H4 (cell line): ENCODE measurements at places on chromosomes 11 and 22. TPM values are rescaled to one million over a fixed set of nuclear protein-coding genes. Genes with fewer than 3 reads are reported as not detected.
A peak's percentile ranks its signal among the peaks of the same experiment; 100 is the strongest.

DNA sequence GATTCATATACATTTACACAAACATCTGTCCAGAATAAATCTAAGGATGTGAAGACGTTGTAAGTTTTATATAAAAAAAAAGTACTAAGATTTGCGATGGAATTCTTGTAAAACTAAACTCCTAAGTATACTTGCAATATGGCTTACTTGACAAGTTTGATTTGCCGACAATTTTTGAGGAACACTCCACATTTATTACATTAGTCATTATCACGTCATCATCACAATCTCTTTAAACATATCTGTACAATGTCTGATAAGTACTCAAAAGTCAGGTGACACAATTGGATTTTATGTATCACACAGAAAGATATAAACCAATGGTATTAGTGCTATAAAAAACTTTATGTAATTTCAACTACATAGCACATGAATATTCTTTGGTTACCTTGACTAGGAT, 30.4 kb downstream of the IMMP1L start:
- no peak for DNase-seq

DNA sequence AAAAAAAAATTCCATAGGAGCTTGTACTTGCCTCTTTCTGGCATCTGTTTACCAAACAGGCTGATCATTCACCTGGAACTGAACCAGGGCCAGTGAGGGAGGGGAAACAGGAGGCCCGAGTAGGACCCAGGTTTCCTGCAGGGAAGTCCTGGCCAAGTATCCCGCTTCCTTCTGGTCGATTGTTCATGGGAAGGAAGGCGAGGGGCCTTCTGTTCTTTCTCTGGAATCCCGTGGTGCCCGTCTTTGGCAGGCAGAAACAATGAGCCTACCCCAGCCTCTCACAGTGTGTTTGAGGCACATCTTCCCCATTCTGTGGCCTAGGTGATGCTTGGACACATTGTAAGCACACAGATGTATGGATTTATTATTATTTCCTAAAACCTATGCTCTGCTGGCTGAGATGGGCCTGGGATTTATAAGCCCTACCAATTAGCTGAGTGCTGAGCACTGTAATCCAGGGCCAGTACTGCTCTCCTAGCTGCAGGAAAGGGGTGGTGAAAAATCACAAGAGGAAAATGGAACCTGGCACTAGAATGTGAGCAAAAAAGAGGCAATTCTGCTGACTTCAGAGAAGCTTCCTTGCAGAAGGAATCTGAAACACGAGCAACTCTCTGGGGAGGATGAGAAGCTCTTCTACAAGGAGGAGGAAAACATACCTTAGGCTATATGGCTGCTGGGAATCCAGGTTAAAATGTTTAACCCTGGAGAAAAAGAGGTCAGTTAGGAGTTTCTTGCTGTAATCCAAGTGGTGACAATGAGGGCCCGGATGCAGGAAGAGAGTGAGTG, 53.5 kb downstream of the PRR5L start:
- DNase-seq = no peak

GRCh38 chr22:48102581-48102980, 1340.1 kb downstream of the TBC1D22A start:
- DNase-seq = no peak

GRCh38 chr22:29190918-29191317, 14.8 kb upstream of the EMID1 start:
- DNase-seq = no peak

DNA sequence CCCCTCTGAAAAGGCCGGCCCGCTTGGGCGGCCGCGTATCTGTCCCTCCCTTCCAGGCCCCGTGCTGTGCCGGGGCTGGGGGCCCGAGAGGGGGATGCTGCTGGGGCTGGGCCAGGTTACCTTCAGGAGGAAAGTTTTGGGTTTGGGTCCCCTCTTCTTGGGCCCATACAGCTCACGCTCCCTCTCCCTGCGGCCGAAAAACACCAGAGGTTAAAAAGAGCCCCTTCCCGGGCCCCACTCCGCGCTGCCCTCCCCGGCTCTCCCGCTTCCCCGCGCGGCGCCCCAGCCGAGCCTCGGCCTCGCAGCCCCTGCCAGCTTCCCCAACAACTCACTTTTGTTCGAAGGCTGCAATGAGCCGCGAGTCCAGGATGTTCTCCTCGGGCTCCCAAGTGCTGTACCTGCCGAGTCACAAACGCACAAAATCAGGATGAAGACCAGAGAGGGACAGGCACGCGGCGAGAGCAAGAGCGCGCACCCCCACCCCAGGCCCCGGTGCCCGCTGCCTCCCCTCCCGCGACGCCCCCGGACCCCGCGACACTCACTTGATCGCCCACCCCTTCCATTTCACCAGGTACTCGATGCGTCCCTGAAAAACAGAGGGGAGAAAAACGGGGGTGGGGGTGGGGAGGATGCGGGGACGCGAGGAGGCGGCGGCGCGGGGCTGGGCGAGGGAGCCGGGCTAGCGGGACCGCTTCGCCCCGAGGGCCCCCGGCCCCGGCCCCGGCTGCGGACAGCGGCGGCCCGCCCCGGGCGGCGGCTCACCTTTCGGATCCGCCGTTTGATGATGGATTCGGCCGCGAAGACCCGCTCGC, 450 bp downstream of the CBX6 start:
- no peak for DNase-seq

The TYR gene
- total RNA-seq = not detected in 2 replicates

DNA sequence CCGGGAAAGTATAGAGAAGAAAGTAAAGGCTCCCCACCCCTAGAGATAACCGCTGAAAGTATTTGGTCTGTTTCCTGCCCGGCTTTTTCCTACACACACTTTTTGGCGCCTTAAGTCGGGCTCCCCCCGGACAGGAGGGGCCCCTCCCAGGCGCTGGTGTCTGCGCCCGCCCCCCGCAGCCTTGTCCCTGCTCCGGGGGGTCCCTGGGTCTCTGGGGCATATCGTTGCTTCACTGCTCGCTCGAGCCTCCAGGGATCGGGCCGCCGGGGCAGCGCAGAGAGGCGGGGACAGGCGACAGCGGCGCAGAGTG, 928 bp upstream of the CRACR2B start:
- DNase-seq = no peak

- DNase-seq = no peak
These were observed 13.7 kb downstream of the MTFP1 start for GRCh38 chr22:30439226-30439625.

The IGLL1 gene
- total RNA-seq = not detected in 2 replicates

DNA sequence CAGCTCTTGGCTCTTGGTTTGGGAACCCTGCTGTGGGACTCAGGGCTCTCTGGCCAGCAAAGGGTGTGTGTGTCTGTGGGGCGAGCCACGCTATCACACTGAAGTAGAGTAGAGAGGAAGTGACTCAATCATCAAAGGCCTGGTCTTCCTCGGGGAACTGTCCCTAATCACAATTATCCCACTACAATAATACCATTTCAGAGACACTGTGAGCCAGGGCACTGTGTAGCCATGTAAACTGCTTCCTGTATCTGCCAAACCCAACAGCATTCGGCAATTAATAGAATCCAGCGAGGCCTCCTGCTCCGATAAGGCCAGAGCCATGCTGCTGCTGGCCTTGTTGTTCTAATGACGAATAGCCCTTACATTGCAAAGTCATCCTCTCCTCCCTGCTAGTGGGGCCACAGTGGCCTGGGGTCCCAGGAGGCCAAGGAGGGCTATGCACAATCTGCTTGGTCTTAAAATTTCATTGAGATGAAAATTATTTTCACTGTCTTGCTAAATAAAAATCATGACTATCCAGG, 49.8 kb upstream of the LMO2 start:
- DNase-seq = no peak

- no peak for DNase-seq
These were observed 40.6 kb downstream of the FANCF start for GRCh38 chr11:22584976-22585375.

- no peak for DNase-seq
These were observed 205.6 kb downstream of the ADAMTS15 start for GRCh38 chr11:130653838-130654636.

DNA sequence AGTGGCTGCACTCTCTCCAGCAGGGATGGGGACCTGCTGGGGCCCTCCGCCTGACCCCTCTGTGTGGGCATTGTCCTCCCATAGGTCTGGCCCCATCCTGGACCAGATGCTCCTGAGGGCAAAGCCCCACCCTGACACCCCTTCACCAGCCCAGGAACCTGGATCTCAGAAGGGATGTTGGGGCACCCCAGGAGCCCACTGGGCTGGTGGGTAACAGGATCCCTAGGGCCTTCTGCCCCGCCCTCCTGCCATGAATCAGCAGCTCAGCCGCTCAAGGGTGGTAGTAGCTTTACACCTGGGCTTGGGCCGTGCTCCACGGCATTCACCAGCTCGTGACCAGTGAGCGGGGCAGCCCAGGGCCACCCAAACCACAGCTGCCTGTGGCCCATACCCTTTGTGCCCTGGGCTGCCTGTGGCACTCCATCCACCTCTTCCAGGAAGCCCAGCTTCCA, 1.0 kb upstream of the MAPK12 start:
- peak; percentile 63 for DNase-seq

DNA sequence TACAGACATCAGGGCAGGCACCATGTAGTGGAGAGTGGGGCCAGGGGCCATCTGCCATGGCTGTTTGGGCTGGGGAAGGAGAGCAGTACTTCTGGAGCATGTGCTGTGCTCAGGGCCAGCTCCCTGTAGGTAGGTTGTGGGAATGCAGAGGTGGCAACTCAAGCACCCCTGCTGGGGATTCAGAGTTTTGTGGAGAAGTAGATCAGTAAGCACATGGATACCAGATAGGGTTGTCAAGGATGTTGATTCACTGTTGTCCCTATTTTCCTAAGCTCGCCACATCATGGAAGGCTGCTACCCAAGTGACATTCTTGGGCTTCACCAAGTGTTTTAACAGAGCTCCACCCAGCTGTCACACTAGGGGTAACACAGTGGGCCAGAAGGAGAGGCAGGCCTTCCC, 67.2 kb downstream of the BMAL1 start:
- no peak for DNase-seq

GRCh38 chr11:37248145-37248544, 650.1 kb upstream of the RAG2 start:
- no peak for DNase-seq

The PDE3B gene
- total RNA-seq = 4.8 and 6.2 TPM in 2 replicates

DNA sequence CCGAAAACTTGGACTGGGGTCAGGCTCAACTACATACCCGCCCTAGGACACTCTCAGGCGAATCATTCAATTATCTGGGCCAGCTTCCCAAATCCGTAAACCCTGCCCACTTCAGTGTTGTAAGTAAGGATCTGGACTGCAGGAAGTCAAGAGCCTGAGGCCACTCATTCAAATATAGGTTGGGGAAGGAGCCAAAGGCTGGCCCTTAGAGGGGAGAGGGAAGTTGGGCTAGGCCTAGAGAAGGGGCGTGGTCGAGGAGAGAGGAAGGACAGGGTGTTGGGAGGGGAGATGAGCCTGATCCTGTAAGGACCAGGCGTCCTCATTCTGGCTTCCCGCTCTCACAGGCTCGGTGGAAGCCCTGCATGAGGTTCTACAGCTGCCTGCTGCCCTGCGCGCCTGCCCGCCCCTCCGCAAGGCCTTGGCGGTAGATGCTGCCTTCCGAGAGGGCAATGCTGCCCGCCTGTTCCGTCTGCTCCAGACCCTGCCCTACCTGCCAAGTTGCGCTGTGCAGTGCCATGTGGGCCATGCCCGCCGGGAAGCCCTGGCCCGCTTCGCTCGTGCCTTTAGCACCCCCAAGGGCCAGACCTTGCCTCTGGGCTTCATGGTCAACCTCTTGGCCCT, 3.0 kb downstream of the SAC3D1 start:
- no peak for DNase-seq

The PYGM gene
- total RNA-seq = 0.25 TPM in 1 of 2 replicates, not detected in the other

GRCh38 chr22:19801340-19802000, 40.9 kb downstream of the TBX1 start:
- no peak for DNase-seq

GRCh38 chr22:42431401-42432019, 693 bp downstream of the NFAM1 start:
- DNase-seq = no peak

DNA sequence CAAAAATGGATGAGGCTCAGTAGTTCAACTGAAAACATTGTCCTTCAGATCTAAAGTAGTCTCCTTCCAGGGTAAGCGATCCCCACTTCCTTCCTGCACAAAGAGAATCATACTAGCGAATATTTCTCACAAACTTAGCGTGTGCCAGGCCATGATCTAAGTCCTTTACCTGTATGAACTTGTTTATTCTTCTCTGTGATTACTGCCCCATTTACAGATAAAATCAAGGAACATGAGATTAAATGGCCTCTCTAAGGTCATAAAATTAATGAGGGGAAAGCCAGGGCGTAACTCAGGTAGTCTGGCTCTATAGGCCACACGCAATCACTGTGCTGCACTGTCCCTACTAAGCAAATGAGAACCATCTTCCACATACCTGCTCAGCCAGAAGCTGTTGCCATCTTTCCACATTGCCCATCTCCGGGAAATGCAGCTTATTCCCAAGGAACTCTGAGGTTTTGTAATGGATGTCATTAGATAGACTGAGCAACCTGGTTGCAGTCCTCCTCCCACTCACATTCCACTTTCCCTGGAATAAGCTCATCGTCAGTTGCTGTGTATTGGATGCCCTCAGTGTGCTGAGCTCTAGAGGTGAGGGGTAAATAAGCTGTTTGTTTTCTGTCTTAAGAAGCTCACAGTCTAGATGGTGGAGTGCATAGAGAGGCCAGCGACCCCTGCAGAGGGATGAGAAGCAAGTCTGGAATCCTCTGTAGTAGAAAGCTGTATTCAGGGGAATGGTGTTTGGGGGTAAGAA, 146.3 kb downstream of the SNX19 start:
- DNase-seq = no peak

- DNase-seq = no peak
These were observed 149.3 kb upstream of the B3GAT1 start for GRCh38 chr11:134561331-134561720.

- DNase-seq = no peak
These were observed 177.1 kb upstream of the RAG2 start for GRCh38 chr11:36775130-36775529.

- no peak for DNase-seq
These were observed 5.0 kb downstream of the RHOG start for GRCh38 chr11:3835751-3836150.

The RPS6KA4 gene
- 20.4 and 33.2 TPM in 2 replicates for total RNA-seq

- DNase-seq = no peak
These were observed 5.4 kb downstream of the UFD1 start for GRCh38 chr22:19473578-19473977.

GRCh38 chr22:36220451-36220921, 18.8 kb downstream of the APOL2 start:
- DNase-seq = no peak

DNA sequence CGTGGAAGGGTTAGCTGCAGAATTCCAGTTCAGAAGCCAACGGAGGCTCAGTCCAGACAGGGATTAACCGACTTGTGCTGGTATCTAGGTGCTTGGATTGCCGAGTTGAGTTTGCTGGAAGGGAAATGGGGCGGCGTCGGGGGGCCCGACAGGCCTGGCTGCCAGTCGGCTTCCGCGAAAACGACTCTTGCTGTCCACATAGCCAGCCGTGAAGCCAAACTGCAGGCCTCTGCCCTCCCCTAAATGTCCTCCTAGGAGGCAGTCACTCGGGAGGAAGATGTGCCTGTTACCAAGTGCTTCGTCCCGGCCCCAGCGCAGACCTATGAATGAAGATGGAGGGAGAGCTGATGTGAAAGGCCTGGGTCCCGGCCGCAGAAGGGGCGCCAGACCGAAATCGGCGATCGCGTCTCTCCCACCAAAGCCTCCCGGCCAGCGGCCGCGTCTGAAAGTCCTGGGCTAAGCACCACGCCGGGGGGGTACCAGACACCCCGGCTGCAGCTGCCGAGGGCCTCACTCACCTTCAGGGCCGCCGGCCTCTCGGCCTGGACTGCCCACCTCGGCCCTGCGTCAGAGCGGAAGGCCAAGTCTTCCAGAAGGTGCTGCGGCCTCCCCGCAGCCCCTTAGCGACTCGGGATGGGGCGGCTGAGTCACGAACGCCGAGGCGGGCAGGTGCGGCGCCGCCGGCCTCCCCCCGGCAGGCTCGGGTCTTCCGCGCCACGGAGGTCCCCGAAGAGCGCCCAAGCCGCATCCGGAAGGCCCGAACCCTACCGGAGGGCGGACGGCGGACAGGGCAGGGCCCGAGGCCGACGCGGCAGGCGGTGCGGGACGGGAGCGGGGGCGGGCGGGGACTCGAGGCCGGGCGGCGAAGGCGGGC, 7.5 kb downstream of the DPAGT1 start:
- DNase-seq = no peak
